ENCODE measurements at places on chromosomes 6 and 20.

DNA sequence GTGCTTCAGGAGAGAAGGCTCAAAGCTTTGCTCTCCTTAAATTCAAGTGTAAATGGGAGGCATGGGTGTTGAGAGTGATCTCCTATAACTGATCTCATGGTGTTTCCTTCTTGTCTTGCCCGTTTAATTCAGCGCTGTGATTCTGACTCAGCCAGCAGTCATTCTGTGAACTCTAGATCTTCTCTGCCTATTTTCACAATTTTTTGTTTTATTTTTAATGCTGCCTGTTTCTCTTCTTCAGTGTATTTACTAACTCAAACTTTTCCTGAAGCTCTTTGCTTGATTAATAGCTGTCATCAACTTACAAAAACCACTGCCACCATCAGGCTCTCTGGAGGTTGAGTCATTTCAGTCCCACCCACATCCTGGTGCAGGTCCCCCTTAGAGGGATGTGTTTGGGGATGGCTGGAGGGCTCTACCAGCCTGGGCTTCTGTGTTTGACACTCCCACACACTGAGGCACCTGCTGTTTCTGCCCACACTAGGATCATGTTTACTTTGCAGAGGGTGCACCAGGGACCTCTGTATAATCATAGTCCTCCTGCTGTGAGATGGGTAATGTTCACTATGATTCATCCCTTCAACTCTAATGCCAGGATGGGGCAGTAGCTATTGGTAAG is 94.0 kb downstream of the SHLD1 start:
- peak; percentile 42 for DNase-seq

DNA sequence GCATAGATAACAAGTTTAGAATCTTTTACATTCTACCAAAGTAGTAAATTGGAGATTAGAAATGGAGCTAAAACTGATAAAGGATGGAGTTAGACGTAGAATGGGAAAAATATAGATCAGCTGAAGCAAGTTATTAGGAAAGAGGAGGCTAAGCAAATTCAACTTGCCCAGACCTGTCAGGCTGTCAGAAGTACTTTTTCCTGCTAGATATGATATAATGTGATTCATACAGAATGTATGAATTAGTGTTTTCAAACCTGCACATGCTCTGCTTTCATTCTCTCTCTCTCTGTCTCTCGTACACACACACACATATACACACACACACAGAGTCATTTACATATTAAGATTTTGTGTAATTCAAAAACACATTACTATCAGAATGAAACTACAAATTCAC is 133.2 kb upstream of the HDGFL1 start:
- peak; percentile 67 for DNase-seq

- DNase-seq = no peak
These were observed 62.1 kb downstream of the OLIG3 start for GRCh38 chr6:137432054-137432611.

- no peak for DNase-seq
These were observed 447.4 kb downstream of the KIF16B start for GRCh38 chr20:16125816-16126215.

- DNase-seq = no peak
These were observed 80.4 kb downstream of the RFPL4B start for GRCh38 chr6:112427499-112427898.

- no peak for DNase-seq
These were observed 77.5 kb upstream of the LTV1 start for GRCh38 chr6:143765422-143766184.

GRCh38 chr6:36772397-36772796 is 66.8 kb downstream of the CPNE5 start:
- no peak for DNase-seq

- no peak for DNase-seq
These were observed 90.4 kb downstream of the SLC2A10 start for GRCh38 chr20:46799781-46800408.

- no peak for DNase-seq
These were observed 76.2 kb upstream of the BCLAF1 start for GRCh38 chr6:136365776-136366354.

DNA sequence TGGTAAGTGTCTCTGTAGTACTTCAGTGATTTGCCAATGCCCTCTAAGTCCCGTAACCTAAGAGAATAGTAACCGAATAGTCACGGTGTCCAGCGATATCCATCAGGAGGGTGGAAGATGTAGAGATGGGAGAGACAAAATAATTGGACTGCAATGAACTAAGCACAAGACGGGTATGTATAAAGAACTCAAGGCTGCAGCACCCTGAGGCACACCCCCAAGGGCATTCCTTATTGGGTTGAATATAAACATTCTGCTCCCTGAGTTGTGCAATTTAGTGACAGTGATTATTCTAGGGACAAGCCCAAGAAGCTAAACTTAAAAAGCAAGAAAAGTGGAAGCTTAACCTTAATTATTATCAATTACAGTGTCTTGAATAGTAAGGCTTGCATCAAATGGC is 14.6 kb downstream of the DST start:
- no peak for DNase-seq

GRCh38 chr6:3226481-3227362 is 731 bp downstream of the TUBB2B start:
- DNase-seq = no peak

GRCh38 chr6:42745083-42745639 is 742 bp downstream of the TBCC start:
- DNase-seq = no peak

DNA sequence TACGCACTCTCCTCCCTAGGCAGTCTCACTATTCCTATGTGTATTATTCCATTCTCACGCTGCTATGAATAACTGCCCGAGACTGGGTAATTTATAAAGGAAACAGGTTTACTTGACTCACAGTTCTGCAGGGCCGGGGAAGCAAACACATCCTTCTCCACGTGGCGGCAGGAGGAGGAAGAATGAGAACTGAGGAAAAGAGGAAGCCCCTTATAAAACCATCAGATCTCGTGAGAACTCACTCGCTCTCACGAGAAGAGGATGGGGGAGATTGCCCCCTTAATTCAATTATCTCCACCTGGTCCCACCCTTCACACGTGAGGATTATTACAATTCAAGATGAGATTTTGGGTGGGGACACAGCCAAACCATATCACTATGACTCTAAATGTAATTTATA is 61.9 kb downstream of the ECT2L start:
- DNase-seq = no peak

- DNase-seq = no peak
These were observed 4.5 kb downstream of the DSP start for GRCh38 chr6:7546020-7546369.

DNA sequence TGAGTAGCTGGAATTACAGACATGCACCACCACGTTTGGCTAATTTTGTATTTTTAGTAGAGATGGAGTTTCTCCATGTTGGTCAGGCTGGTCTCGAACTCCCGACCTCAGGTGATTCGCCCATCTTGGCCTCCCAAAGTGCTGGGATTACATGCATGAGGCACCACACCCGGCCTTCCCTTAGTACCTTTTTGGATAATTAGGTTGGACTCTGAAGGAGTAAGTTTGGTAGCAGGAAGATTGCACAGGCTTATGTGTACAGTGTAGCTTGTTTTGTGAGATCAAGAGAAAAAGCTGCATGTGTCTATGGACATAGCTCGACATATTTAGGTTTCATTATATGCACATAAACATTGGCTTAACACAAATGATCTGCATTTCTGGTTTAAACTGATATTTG is 116.8 kb downstream of the NCOA3 start:
- DNase-seq = no peak

GRCh38 chr20:8326191-8326590 is 194.1 kb downstream of the PLCB1 start:
- no peak for DNase-seq
